A549 treated with DMSO at 1 μM for 4 hours (cell line): ENCODE measurements at places on chromosomes 3 and 15. TPM values are rescaled to one million over a fixed set of nuclear protein-coding genes. Genes with fewer than 3 reads are reported as not detected.

The WNT7A gene
- total RNA-seq, result 0.19 to 0.24 TPM (median 0.22 TPM) in 5 replicates

The LMAN1L gene
- total RNA-seq, result not detected in 5 replicates

The IL17RB gene
- total RNA-seq, result 0.81 to 1.3 TPM (median 1.0 TPM) in 5 replicates

The A4GNT gene
- not detected in 5 replicates for total RNA-seq

The CTXN2 gene
- 0.02 to 0.04 TPM in 2 of 5 replicates, not detected in the others for total RNA-seq

The IQCF5 gene
- total RNA-seq, result not detected in 5 replicates

The GMNC gene
- not detected in 5 replicates for total RNA-seq

The AMIGO3 gene
- 0.48 to 0.91 TPM (median 0.61 TPM) in 5 replicates for total RNA-seq

The MYH15 gene
- 0.24 to 0.32 TPM (median 0.31 TPM) in 5 replicates for total RNA-seq

The KBTBD8 gene
- 0.47 to 0.74 TPM (median 0.63 TPM) in 5 replicates for total RNA-seq

The SUSD5 gene
- 3.0 to 4.8 TPM (median 3.8 TPM) in 5 replicates for total RNA-seq

The FLNB gene
- total RNA-seq, result 274 to 326 TPM (median 303 TPM) in 5 replicates

The FOXB1 gene
- total RNA-seq, result not detected in 5 replicates

The TM6SF1 gene
- total RNA-seq, result 0.07 to 0.17 TPM (median 0.13 TPM) in 4 of 5 replicates, not detected in the other

The GHRL gene
- 0.45 TPM in 1 of 5 replicates, not detected in the others for total RNA-seq

The GRK7 gene
- 0.02 TPM in 1 of 5 replicates, not detected in the others for total RNA-seq

The AP3B2 gene
- 0.61 to 1.2 TPM (median 0.74 TPM) in 5 replicates for total RNA-seq

The ROBO1 gene
- total RNA-seq, result 8.6 to 15.3 TPM (median 14.8 TPM) in 5 replicates

The CYP8B1 gene
- total RNA-seq, result not detected in 5 replicates

The C15orf62 gene
- total RNA-seq, result 0.07 to 0.14 TPM (median 0.12 TPM) in 4 of 5 replicates, not detected in the other

The SKOR1 gene
- total RNA-seq, result 0.03 to 0.04 TPM (median 0.03 TPM) in 3 of 5 replicates, not detected in the others
